ENCODE measurements at places on chromosomes 1 and 21. TPM values are rescaled to one million over a fixed set of nuclear protein-coding genes. Genes with fewer than 3 reads are reported as not detected.

GRCh38 chr1:149845416-149845815 lies 54.0 kb upstream of the BOLA1 start:
- no peak for DNase-seq

DNA sequence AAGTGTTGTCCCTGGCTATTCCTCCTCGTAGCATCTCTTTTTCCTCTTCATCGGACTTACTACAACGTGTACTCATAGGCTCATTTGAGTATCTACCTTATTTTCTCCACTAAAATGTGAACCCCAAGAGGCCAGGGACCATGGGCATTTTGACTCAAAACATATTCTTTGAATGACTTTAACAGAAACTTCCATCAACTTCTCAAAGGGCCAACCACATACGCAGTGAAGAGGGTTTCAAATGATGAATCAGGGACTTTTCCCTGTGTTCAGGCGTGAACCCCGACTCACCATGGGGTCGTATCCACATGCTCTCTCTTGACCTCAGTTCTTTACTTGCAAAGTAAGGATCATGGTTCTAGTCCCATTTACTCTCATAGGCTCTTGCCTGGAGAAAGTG lies 20.2 kb upstream of the GPR137B start:
- DNase-seq: no peak

DNA sequence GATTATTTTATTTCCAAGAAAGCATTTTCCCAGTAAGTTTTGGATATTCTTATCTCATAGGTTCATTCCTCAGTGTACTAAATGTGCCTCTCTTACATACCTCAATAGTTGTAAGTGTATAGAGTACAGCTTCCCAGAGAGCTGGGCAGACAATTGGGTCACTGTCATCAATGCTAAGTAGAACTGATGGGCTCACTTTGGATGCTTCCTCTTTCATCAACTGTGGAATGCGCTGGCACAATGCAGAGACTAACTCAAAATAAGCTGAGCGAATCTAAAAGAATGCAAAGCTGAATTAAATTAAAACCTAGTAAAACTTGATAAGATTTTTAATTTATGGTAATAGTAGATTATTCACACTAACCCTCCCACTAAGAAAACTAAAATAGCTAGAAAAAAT lies 21.5 kb downstream of the LTN1 start:
- DNase-seq: no peak

The GBP4 gene
- total RNA-seq: not detected

The CGN gene
- total RNA-seq: 1.7 TPM

Measured in osteocyte (in vitro differentiated cells).